Type B pancreatic cell (in vitro differentiated cells): ENCODE measurements at places on chromosomes 3 and 15. TPM values are rescaled to one million over a fixed set of nuclear protein-coding genes. Genes with fewer than 3 reads are reported as not detected.
A peak's percentile ranks its signal among the peaks of the same experiment; 100 is the strongest.

CLDN16 gene
- 0.10 TPM in 1 of 2 replicates, not detected in the other for total RNA-seq

LRRC31 gene
- total RNA-seq, result 1.4 and 1.7 TPM in 2 replicates

MESP2 gene
- not detected in 2 replicates for total RNA-seq

MEX3B gene
- total RNA-seq, result 14.2 and 46.1 TPM in 2 replicates

SPSB4 gene
- 4.7 and 23.8 TPM in 2 replicates for total RNA-seq

CD96 gene
- not detected in 2 replicates for total RNA-seq

TMEM207 gene
- not detected in 2 replicates for total RNA-seq

ATP10A gene
- 1.9 and 2.6 TPM in 2 replicates for total RNA-seq

- DNase-seq, result no peak
These were observed 53.7 kb upstream of the GYG1 start for GRCh38 chr3:148937467-148938255.

GRCh38 chr3:142977399-142977728 is 13.9 kb upstream of the PAQR9 start:
- no peak for DNase-seq

DNA sequence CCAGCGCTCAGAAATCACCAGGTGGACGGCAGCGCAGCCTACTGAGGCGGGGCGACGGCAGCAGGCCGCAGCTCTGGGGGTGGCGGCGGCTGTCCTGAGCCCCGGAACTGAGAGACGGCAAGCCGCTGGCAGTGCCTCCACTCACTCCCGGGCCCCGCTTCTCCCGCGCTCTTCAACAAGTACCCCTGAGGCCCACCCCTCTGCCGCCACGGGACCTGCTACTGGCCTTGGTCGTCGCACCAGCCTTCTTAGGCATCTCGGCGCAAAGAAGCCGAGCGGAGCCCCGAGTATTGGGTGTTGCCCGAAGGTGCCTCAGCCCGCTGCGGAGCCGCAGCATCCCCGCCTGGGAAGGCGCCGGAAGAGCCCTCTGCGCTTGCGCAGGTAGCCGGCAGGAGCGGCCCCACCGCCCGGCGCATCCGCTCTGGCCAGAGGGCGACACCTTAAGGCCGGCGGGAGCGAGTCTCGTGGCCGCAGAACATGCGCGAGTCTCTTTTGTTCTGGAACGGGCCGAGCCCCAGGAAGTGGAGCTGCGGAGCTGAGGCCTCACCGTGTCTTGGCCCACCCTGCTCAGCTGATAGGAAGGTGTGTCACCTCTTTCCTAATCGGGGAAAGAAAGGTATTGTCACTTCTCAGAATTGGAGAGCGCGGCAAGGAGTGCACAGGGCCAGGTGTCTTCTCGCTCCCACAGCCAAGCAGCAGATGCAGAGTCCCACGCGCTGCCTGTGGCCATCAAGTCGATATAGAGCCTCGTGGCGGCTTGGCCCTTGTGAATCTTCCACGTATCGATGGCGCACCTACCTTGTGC is at the start of gene C15orf40:
TSS of gene C15orf40 (minus strand) at position 369 of the 805 bp plus-strand sequence. CDS start at position 337, 32 bp downstream.
- DNase-seq, result peak; percentile 91

GRCh38 chr3:17840651-17841050 is 98.2 kb upstream of the TBC1D5 start:
- no peak for DNase-seq

GRCh38 chr3:16512435-16513140 is 911 bp downstream of the RFTN1 start:
- no peak for DNase-seq

- no peak for DNase-seq
These were observed 31.9 kb downstream of the IFT57 start for GRCh38 chr3:108190346-108190745.

- peak; percentile 69 for DNase-seq
These were observed 668.8 kb upstream of the ADAMTS9 start for GRCh38 chr3:65356331-65357248.

- DNase-seq, result no peak
These were observed 77.6 kb downstream of the BFSP2 start for GRCh38 chr3:133477487-133477886.

- DNase-seq, result no peak
These were observed 48.4 kb downstream of the GOLIM4 start for GRCh38 chr3:168047190-168047795.

GRCh38 chr3:106172101-106172500 is 303.3 kb upstream of the CBLB start:
- no peak for DNase-seq

- DNase-seq, result no peak
These were observed 85.8 kb downstream of the MEIS2 start for GRCh38 chr15:37014566-37014965.

DNA sequence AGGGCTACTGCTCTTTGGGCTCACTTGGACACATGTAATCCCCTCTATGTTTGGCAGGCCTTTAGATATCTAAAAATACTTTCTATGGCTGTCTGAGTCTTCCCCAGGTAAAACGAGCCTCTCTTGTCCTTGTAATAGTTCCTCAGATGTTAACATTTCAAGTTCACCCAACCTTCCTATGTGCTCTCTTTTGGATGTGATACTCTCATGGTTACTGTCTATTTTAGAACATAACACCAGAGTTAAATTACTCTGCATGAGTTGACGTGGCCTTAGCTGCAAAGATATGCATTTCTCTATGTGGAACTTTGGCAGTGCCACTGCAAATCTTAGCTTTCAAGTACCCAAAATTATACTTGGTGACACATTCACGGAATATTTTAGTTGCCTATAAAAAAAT is 31.9 kb upstream of the CSPG5 start:
- no peak for DNase-seq

- no peak for DNase-seq
These were observed 41.6 kb downstream of the FBXL2 start for GRCh38 chr3:33318710-33319380.

DNA sequence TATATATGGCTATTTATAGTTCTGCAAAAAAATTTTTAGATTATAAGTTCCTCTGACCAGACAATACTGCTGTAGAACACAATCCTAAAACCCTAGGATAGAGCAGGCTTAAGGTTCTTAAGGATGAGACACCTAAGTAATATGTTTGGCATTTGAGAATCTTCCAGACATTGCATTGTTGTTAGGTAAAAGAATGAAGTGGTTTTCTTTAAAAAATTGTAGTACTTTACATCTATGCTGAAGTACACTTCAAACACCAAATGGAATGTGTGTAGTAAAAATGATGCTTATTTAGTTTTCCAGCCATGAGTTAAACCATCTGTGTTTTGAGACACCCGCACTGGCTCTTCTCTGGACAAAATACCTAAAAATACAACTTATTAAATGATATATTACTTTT is 857.7 kb downstream of the OTOL1 start:
- DNase-seq, result no peak

DNA sequence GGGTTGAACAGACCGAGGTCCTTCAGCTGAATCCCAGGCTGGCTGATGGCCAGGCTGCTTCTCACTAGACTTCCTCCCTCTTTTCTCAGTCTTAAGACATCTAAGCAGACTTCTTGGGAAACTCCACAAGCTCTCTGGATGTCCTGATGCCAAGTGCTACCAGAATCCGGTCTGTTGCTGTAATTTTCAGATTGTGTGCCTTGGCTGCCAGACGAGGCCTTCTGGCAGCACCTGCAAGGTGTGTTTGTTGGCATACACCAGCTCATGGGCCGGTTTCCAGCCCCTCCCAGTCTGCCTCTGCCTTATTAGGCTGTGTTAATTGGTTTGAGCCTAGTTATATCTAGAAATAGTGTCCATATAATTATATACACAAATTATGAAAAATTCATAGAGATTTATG is 120.6 kb downstream of the TNIK start:
- no peak for DNase-seq

- DNase-seq, result no peak
These were observed 3.6 kb downstream of the COPS2 start for GRCh38 chr15:49151831-49152230.

- no peak for DNase-seq
These were observed 58.8 kb downstream of the IL16 start for GRCh38 chr15:81255315-81255957.

- peak; percentile 16 for DNase-seq
These were observed 18.2 kb upstream of the ACOX2 start for GRCh38 chr3:58555203-58555602.

- DNase-seq, result no peak
These were observed 209.2 kb upstream of the GADL1 start for GRCh38 chr3:31103623-31104180.

GRCh38 chr15:41605566-41605965 is 46.6 kb downstream of the TYRO3 start:
- no peak for DNase-seq

GRCh38 chr3:179463319-179463718 is 12.0 kb upstream of the GNB4 start:
- DNase-seq, result no peak
